ENCODE measurements at places on chromosomes 3 and 15. TPM values are rescaled to one million over a fixed set of nuclear protein-coding genes. Genes with fewer than 3 reads are reported as not detected.

ERC2 gene
- not detected for polyA plus RNA-seq

DNA sequence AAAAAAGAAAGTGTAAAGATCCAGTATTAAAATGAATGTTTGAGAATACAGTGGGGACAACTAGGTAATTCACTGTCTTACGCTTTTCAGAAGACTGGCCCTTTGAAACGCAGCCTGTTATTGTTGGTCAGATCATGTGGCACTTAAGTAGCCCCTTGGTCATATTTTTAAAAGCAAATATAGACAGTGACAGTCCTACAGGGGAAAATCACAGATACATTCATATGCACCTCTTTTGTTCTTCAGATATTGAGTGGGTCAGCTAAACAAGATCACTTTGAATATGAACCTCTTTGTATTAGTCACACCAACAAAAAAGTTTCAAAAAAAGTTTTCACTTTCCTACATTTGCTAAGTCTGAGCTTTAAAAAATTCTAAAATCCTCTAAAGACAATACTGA, 36.0 kb downstream of the TIGIT start:
- DNase-seq, result no peak

GRCh38 chr3:42371776-42372175, 38.6 kb downstream of the LYZL4 start:
- DNase-seq, result no peak

- DNase-seq, result no peak
These were observed 420.4 kb downstream of the ROBO2 start for GRCh38 chr3:77460326-77460725.

GRCh38 chr3:161640181-161640580, 143.6 kb downstream of the OTOL1 start:
- DNase-seq, result no peak

DNA sequence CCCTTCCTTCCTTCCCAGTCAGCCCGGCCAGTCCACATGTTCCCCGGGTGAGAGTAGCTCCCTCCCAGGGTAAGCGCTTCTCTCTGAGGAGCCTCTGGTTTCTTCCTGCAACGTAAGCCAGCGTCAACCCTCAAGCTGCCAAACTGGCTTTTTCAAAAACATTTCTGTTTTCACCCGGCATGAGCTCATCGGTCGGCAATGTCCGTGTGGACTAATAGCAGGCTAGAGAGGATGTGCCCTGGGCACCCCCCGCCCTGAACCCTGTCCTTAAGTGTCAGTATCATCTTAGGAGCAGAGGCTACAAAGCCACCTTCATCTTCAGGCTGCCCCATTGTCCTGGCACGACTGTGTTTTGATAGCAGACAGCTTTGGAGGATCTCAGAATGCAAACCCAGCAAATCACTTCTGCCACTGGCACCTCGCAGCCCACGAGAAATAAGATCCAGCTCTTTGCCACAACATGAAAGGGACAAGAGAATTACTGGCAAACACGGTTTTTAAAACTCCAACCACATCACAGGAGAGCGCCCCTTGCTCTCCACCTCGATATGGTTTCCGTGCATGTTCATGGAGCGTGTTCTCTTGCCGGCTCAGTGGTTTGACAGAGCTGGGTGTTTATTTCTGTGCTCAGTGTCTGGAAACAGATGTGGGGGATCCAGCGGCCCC, 9.9 kb downstream of the ALDH1A3 start:
- no peak for DNase-seq
